M059J (cell line): ENCODE measurements at places on chromosomes 16 and 17. TPM values are rescaled to one million over a fixed set of nuclear protein-coding genes. Genes with fewer than 3 reads are reported as not detected.

DNA sequence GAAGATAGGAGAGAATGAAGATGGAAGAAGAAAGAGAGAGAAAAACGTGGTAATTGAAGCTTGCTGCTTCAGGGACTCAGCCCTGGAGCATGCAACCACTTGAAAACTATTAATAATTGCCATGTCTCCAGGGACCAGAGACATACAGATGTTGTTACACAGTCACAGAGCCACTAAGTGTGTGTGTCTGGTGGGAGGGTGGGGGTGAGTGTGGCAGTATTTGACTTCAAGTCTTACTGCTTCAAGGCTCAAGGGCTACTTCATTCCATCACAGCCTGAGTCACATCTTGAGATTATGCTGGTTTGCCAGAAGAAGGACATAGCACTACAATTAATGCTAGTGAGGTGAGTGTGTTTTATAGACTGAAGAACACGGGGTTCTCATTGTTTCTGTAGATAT lies 202.2 kb downstream of the CDH8 start:
- no peak for DNase-seq

GRCh38 chr16:12497526-12497925 lies 306.2 kb downstream of the CPPED1 start:
- no peak for DNase-seq

DNA sequence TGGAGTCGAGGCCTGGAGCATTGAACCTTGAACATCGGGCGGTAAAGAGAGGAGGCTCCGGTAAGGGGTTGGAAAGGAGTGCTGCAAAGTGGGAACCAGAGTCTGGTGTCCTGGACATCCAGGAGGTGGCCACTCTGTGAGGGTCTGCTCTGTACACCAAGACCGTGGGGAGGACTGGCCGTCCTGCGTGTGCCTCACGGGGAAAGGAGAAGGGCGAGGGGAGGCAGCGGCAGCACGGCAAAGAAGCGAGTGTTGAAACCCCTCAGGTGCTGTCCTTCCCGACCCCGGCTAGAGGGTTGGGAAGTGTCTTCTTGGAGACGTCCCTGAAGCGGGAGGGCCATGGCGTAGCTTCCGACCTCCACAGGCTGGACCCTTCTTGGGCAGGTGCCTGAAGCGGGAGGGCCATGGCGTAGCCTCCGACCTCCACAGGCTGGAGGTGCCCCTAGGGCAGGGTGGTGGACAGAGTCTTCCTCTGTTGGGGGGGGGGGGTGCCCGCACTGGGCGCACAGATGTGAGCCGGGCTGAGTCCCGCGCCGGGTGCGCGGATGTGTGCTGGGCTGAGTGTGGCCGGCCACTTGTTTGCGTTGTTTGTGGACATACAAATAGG lies 42.0 kb downstream of the FOXK2 start:
- DNase-seq: no peak

DNA sequence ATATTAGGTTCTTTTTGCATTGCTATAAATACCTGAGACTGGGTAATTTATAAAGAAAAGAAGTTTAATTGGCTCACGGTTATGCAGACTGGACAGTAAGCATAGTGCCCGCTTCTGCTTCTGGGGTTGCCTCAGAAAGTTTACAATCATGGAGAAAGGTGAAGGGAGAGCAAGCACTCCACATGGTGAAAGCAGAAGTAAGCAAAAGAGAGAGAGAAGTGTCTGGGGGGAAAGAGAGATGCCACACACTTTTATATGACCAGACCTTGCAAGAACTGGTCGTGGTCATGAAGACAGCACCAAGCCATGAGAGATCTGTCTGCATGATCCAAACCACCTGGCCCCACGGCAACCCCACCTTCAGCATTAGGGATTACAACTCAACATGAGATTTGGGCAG lies 45.4 kb downstream of the KCNJ16 start:
- no peak for DNase-seq

DNA sequence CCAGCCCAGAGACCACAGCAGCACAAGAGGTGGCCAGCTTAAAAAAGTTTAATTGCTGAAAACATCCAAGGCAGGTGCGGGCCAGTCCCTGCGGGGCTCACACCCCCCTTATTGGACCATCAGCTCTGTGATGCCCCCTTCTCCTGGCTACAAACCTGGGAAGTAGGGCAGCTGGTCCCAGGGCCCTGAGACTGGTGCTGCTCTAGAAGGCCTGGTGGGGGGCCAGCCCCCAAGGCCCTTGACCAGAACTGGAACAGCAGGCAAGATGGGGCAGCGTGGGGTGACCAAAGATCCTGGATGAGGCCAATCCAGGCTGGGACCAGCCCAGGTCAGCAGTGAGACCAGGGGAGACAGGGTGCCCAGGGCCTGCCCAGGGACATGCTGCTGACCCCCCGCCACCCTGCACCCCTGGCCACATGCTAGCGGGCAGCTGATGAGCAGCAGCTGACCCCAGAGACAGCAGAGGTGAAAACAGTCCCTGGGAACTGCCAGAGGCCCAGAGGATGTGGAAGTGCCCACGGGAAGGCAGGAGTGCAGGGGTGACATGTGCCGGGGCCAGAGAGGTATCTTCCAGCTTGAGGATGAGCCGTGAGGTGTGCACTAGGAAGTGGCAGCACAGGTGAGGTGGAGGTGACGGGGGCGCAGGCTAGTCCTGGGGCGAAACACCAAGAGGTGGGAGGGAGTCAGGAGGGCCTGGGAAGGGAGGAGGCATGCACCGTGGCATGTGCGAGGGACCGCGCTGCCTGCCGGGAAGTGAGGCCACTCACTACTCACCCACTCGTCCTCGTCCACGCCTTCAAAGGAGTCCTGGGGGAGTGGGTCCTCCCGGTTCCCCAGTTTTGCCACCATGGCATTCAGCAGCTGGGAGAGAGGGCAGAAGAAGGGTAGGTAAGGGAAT lies 3.6 kb upstream of the PAM16 start:
- DNase-seq: no peak

- peak; percentile 65 for DNase-seq
These were observed 254.4 kb downstream of the C16orf95 start for GRCh38 chr16:87062569-87063442.

DNA sequence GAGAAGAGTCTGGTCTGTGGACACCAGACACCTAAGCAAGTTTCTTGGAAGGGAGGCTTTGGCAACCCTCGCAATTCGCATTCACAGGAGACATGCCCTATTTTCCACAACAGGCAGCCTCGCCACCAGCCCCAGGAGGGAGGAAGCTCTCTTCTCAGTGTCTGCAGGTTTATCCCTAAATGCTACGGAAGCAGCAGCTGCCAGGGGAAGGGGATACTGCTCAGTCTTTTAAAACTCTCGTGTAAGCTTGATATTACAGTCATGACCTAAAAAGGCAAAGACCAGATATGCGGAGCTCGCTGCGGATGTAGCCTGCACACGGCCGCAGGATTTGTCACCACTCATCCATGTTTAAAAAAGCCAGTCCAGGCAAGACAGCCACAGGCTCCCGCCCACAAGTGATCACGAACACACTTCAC lies 159.2 kb upstream of the RPH3AL start:
- DNase-seq: peak; percentile 57

- no peak for DNase-seq
These were observed 17.9 kb upstream of the AP1G1 start for GRCh38 chr16:71826533-71827017.

DNA sequence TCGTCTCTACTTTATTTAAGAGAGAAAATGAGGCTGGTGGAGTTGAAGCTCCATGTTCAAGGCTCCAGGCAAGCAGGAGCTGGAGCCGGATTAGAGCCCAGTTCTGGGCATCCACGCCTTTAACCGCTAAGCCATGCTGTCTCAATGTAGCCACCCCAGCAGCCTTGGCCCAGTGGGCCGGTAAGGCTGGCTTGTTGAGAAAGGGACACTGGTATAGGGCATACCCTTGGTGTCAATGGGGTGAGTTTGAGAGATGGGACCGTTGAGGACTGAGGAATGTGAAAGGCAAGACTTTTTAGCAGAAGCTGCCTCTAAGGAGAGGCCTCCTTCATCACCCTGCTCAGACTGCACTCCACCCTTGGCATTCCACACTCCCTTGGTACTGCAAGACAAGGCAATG lies 147.4 kb downstream of the CYLD start:
- DNase-seq: no peak

GRCh38 chr17:20203761-20204263 lies 194.7 kb downstream of the SPECC1 start:
- peak; percentile 77 for DNase-seq

- DNase-seq: peak; percentile 12
These were observed 279.6 kb downstream of the HS3ST3A1 start for GRCh38 chr17:13321951-13322701.

DNA sequence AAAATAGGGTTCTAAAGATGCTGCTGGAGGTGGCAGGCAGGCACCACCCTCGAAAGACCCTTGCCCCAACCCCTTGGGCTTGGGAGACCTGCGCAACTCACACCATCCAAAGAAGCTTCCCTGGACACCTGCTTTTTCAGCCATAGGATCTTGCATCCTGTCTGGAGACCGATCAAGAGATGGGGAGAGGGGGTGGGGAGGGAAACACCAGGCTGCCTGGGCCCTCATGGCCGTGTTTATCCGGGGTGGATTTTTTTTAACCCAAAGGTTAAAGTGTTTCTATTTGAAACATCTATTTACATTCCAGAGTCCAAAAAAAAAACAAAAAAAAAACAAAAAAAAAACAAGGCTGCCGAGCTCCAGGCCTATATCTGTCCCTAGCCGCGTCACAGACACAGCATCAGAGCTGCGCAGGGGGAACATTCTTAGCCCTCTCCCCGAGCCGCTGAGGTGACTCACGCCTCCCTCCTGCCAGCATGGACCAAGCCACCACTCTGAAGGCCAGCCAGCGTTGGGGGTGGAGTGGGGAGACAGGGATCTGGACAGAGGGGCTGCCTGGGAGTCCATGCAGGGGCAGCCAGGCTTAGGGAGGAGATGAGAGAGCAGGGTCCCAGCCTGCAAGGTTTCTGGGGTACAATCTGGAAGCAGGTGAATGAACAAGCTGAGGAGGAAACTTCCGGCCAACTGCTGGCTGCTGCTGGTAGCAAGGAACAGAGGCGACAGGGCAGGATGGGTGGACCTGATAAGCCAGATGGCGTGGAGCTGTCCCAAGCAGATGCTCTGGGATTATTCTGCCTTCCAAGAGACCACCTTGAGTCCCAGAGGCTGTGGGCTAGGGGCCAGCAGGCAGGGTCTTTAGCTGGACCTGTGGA lies 14.8 kb downstream of the HDAC5 start:
- DNase-seq: peak; percentile 96

DNA sequence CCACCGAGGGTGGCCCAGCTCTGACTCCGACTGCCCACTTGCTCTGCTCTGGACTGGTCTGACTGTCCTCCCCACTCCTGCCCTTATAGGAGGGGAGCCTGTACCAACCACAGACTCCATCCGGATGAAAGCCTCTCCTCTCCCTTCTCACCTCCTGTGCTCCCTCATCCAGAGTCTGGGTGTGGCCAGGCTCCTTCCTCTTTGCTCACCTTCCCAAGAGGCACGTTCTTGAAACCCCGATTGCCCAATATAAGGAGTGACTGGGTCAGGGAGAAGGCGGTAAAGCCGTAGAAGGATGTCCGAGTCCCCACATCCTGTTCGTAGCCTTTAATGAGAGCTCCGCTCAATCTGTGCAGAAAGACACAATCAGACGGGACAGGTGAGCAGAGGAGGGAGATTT lies 17.1 kb downstream of the ST6GALNAC1 start:
- DNase-seq: no peak

The CPHXL2 gene
- total RNA-seq: not detected in 2 replicates

The CHD9NB gene
- 0.20 and 0.57 TPM in 2 replicates for total RNA-seq

The PPY gene
- total RNA-seq: not detected in 2 replicates

The SRCAP gene
- 6.9 and 11.7 TPM in 2 replicates for total RNA-seq

The TBC1D3C gene
- total RNA-seq: 1.1 and 1.7 TPM in 2 replicates
